ENCODE measurements at places on chromosomes 5 and 9.
A peak's percentile ranks its signal among the peaks of the same experiment; 100 is the strongest.

DNA sequence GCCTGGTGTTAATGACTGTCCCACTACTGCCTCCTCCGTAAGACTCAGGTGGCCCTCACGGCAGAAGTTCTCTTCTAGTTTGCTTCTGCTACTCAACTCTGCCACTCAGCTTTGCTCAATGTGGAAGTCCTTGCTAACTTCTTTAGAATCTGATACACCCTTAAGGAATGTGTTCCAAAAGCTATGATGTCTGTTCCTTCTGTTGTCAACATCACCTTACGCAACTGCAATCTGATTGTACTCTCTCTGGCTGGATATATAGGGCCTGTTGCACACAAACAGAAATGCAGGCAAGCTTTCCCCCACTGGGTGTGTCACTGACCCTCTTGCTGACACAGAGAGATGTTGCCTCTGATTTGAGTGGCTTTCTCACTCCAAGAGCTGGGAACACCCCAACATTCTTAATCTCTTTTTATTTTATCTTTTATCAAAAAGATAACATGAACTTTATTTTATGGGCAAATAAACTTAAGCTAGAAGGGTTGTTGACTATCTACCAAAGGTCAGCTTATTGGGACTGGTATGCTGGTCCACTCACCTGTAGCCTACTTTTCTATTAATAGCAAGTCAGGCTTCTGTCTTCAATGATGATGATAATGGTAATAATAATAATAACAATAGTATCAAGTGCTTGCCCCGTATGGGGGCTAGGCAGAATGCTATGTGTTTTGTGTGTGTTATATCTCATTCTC is 25.2 kb downstream of the TMEM252 start:
- DNase-seq: no peak

- DNase-seq: no peak
Observed at GRCh38 chr5:27814983-27815382, 776.6 kb upstream of the CDH9 start.

DNA sequence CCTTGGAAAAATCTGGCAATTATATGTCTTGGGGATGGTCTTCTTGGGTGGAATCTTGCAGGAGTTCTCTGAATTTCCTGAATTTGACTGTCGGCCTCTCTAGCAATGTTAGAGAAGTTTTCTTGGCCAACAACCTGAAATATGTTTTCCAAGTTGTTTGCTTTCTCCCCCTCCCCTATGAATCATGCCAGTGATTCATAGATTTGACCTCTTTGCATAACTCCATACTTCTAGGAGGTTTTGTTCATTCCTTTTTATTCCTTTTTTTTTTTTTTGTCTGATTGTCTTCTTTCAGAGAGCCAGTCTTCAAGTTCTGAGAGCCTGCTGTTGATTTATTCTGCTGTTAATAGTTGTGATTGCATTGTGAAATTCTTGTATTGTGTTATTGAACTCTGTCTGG is 56.7 kb upstream of the SLC44A1 start:
- DNase-seq: no peak

DNA sequence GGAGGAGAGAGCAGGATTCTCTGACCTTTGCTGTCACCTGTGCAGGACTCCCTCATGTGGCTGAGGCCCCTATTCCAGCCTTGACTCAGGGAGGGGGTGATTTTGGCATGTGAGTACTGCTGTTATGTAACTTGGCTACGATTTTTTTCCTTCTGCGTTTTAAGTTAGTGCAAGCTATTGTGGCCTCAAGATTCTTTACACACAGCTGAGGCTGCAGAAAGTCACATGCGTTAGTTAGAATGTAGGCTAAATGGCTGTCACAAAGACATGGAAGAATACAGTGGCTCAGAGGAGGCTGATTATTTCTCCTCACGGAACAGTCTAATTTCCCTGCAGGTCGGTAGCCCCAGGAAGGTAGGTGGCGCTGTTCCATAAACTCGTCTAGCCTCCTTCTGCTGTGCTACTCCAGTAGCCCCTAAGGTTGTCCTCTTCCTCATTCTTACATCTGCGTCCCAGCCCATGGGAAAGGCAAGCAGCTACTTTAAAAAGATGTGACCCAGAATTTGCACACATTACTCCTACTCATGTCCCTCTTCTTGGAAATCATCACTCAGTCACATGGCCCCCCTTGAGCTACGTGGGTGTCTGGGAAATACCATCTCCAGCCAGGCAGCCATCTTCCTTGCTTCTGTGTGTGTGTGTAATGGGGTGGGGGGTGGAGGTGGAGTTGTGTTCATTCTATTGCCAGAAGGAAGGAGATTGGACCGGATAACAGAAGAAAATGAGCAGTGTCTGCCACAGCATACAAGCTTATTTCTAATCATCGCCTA is 486.6 kb downstream of the CCDC171 start:
- no peak for DNase-seq

GRCh38 chr9:23774266-23774665 is 51.8 kb downstream of the ELAVL2 start:
- no peak for DNase-seq

DNA sequence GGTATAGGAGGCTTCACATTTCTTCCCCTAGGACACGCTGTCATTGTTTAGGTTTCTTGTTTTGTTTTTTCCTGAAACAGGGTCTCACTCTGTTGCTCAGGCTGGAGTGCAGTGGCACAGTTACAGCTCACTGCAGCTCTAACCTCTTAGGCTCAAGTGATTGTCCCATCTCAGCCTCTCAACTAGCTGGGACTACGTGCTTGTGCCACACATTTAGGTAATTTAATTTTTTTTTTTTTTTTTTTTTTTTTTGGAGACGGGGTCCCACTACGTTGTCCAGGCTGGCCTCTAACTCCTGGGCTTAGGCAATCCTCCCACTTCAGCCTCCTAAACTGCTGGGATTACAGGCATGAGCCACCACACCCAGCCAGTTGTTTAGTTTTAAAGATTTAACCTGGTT is 66.2 kb downstream of the EXOSC2 start:
- DNase-seq: no peak

DNA sequence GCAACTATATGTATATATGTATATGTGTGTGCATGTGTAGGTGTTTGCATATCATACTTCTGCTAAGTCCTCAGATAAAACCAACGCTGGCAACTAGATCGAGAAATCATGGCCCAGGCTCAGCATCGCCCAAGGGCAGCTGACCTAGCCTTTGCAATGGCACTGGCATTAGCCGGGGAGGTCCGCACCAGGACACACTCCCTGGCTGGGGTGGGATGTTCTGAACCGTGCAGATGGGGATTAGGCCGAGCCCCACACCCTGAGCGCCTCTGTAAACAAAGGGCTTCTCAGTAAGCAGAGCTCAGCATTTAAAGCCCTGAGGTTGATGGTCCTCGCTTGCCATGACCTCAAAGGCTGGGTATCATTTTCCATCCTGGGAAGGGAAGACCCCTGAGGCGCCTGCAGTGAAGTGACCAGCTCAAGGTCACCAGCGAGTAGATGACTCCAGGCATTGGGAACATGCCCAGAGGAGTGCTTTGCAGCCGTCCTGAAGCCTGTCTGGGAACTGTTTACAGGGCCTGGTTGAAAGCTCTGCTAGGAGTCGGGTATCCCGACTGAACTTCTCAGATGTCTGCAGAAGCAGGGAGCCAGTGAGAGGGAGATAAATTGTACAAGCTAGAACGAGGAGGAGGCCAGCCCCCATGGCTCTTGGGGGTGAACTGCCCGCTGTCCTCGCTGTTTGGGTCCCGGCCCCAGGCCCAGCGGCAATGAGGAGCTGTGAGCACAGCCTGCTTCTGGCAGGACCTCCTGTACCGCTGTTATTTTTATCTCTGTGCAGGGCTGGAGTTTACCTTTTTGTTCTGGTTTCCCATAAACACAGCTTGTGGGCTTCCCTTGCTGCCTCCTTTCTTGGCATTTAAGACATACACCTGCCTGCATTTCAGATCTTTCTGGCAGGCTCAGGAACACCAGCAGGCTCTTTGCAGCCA is 18.4 kb downstream of the GADD45G start:
- DNase-seq: no peak

GRCh38 chr9:84754461-84754860 is 84.9 kb downstream of the NTRK2 start:
- no peak for DNase-seq

DNA sequence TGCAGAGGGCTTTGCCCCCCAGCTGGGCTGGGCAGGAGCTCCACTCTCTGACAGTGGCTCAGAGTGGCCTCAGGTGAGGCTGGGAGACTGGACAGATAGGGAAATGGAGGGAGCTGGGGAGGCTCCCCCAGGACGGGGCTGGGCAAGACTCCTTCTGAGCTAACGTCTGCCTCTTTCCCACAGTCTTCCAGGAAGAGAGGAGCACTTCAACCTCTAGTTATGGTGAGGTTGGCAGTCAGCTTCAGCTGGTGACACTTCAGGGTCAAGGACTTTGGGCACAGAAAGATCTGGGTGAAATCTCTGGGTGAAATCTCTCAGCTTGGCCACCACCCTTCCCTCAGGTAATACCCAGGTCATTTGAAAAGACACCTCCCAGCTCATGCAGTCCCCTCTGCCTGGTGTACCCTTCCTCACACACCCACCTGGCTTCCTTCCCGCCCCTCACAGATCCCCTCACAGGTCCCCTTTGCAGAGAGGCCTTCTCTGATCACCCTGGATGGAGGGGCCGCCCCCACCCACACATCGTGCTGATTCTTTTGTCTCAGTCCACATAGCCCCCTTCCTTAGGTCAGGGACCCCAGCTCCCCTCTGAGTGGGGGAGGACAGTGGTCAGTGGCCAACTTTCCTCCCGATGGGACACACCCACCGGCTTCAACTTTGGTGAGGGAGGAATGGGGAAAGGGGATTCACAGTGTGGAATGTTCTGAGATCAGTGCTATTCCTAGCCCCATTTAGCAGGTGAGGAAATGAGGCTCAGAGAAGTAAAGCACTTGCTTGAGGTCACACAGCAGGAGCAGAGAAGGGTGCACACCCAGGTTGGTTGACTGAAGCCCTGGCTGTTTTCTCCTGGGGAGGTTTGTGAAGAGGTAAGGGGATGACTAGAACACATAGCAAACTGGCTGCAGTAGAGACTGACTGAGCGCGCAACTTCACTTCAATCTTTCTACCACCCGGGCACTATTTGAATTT is 15.8 kb upstream of the NEURL1B start:
- DNase-seq: no peak

GRCh38 chr5:142432369-142432863 is 107.6 kb upstream of the SPRY4 start:
- DNase-seq: peak; percentile 11

DNA sequence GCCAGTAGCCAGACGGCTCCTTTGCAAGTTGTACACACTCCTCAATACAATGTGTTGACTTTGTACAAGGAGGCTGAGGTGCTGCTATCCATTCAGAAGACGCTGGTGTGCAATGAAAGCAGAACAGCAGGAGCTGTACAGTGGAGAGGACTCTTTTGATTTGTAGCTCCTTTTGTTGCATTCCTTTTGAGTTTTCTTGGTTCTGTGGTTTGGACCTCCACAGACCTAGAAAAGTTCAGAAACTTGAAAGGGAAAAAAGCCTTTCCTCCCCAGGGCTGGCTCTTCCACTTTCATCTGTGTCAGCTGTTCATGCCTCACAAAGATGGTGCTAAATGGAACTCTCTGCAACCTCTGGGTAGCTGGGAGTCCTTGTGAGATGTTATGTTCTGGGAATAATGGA is 117.4 kb downstream of the MAT2B start:
- no peak for DNase-seq

- no peak for DNase-seq
Observed at GRCh38 chr5:143172739-143173138, 230.7 kb downstream of the NR3C1 start.

GRCh38 chr9:93164085-93164484 is 19.9 kb upstream of the WNK2 start:
- no peak for DNase-seq

GRCh38 chr5:95878417-95879323 is 56.1 kb upstream of the GLRX start:
- no peak for DNase-seq

- DNase-seq: no peak
Observed at GRCh38 chr9:72656021-72656420, 134.6 kb downstream of the TMC1 start.

- DNase-seq: no peak
Observed at GRCh38 chr9:38413283-38413682, 11.0 kb downstream of the IGFBPL1 start.

GRCh38 chr9:136847088-136847825 is 2.0 kb upstream of the PHPT1 start:
- DNase-seq: no peak
